Activated T-cell treated with anti-CD3 and anti-CD28 coated beads, Interleukin-2, amount 50 U/mL, for 72 hours (primary cell): ENCODE measurements at places on chromosomes 16 and 17.

GRCh38 chr17:19540706-19541370 lies 7.2 kb downstream of the SLC47A1 start:
- DNase-seq = no peak

DNA sequence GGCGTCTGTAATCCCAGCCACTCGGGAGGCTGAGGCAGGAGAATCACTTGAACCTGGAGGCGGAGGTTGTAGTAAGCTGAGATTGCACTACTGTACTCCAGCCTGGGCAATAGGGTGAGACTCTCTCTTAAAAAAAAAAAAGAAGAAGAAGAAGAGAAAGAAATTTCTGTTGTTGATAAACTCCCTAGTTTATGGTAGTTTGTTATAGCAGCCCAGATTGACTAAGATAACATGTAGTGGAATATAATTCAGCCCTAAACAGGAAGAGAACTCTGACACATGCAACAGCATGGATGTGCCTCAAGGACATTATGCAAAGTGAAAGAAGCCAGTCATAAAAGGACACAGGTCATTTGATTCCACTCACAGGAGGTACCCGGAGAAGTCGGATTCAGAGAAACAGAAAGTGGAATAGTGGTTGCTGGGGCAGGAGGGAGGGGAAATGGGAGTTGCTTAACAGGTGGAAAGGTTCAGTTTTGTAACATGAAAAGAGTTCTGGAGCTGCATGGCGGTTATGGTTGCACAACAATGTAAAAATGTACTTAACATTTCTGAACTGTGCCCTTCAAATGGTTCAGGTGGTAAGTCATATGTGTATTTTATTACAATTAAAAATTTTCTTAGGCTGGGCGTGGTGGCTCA lies 26.0 kb upstream of the PRM1 start:
- DNase-seq = peak; percentile 25

- DNase-seq = no peak
Observed at GRCh38 chr16:82177555-82177954, 7.5 kb upstream of the MPHOSPH6 start.

DNA sequence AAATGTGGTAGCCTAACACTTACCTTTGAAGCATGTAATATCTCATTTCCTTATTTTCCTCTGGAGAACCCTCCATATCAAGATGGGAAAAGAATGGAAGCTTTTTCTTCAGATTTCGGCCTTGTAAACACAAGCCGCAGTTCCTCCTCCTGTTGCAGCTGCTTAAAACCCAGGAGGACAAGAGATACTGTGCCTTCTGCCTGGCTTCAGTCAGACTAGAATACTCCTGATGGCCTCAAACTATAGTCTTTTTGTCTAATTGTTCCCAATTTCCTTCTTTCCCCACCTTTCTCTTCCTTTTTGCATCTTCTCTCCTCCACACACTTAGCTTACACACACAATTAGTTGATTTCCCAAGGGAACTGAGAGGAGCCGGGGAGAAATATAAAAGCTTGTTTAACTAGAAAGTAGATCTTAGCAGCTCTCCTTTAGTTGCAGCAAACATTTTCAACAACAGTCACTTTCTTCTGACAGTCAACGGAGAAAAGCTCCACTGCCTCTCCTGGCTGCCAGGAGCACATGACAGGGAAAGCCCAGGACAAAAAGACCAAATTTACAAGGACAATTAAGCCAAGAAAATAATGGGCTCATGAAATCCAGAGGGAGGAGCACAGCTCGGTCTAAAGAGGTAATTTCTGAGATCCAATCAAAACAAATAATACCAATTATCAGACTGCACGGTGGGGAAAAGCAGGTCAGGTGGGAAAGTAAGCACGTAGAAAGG lies 76.4 kb upstream of the C17orf78 start:
- DNase-seq = no peak

DNA sequence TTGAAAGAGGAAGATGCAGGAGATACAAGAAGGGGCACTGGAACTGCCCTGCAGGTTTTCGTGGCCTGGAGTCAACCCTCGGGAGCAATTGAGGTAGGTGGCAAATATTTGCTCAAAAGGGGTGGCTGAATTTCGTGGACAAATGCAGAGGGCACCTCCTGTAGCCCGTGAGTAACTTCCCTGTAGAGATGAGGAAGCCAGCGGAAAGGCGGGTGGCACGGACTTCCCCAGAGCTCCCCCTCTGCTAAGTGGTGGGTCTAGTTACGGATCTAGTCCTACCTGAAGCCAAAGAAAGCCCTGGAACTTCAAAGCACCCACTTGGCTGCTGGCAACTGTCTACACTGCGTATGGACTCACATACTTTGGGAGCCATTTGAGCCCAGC lies 1.0 kb upstream of the ATP2C2 start:
- DNase-seq = no peak

DNA sequence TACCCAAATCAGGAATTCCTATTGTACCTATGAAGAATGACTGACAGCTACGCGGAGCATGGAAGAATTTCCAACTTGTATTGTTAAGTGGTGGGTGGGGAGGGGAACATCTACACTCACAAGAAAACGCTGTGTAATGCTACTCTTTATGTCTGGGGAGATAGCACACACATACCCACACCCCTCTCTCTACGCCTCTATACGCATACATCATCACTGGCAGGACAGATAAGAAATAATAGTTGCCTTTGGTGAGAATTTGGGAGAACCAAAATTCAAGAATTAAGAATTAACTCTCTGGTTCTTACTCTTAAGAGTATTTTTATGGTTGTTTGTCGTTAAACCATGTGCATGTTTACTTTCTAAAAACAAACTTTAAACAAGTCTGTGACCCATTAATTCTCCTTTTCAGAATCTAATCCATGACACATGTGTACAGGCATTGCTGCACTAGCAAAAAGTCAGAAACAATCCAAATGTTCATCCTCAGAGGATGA lies 33.9 kb downstream of the CREBBP start:
- no peak for DNase-seq

- no peak for DNase-seq
Observed at GRCh38 chr17:57902117-57902799, 52.4 kb upstream of the MRPS23 start.

DNA sequence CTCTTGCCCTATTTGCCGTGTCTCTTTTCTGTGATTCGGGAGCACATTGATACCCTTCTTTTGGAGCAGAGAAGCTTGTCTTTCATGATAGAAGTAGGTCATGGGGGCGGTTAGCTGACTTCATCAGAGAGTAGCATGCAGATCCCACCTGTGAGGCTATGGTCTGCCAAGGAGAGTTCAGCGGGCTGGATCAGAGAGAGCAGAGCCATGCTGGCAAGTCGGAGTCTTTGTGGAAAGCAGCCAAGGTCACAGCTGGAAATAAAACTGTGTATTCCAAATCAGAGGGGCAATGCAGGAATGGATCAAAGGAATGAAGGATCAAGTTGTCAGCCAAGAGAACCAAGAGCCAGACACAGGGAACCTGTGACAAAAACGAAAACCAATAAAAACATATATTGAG lies 595.9 kb downstream of the WWOX start:
- no peak for DNase-seq
